ENCODE measurements at places on chromosomes 7 and 10.
A peak's percentile ranks its signal among the peaks of the same experiment; 100 is the strongest.

DNA sequence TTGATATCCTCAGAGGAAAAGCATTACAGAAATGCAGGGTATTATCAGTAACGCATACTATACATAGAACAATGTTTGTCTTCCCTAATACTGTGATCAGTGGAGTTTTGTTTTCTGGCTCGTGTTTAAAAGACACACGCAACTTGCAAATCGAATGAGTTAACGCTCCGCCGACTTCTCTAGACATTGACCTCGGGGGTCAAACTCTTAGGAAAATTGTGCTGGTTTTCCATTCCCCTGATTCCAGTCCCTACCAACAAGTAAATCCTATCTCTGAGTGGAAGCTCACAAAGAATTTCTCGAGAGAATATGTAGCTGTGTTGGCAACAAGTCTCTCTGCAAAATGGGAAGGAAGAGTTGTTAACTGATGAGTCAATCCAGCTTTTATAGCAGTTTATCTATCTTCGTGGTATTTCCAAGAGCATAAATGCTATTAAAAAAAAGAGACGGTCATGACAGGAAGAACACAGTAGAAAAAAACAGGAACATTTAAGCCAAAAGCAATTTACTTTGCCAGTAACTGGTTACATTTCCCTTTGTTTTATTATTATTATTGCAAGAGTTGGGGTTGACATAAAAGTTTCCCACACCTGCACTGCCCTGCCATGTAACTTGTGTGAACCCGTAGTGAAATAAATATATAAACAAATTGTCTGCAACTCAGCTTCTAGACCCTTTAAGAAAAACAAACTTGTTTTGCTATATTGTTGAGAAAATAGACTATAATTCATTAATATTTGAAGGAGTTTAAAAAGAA lies 144.4 kb downstream of the ARID5B start:
- DNase-seq, result no peak

- DNase-seq, result no peak
Observed at GRCh38 chr10:78684947-78685346, 383.8 kb upstream of the ZMIZ1 start.

- DNase-seq, result peak; percentile 56
Observed at GRCh38 chr7:2894118-2894940, 50.2 kb upstream of the GNA12 start.

DNA sequence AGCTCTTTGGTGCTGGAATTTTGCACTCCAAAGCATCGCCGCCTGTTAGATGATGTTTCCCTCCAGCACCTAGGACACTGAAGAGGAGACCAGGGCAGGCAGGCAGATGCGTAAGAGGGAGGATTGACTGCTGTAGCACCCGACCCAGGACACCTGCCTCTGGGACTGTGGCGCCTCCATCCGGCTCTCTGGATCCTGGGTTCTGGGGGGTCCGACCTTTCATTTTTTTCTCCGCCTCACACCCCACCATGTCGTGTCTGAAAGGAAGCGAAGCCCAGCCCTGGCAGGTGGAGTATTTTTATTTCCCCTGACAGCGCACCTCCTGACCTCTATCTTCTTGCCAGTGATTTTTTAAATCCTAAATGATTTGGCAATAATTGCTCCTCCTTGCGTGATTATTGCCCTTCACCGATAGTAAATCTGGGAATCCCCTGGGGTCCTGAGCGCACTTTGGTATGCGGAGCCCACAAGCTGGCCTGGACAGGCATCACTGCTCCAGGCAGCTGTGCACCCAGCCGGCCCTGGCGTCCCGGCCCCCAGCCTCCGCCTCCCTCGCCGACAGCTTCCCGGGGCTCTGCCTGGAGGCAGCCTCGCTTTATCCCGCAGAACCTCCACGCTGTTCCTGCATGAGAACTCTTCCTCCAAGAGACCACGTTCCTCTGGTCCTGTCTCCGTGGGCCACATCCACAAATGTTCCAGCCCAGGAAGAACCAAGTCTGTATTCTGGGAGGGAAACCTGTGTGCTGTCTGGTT lies 48.4 kb downstream of the LHPP start:
- no peak for DNase-seq

DNA sequence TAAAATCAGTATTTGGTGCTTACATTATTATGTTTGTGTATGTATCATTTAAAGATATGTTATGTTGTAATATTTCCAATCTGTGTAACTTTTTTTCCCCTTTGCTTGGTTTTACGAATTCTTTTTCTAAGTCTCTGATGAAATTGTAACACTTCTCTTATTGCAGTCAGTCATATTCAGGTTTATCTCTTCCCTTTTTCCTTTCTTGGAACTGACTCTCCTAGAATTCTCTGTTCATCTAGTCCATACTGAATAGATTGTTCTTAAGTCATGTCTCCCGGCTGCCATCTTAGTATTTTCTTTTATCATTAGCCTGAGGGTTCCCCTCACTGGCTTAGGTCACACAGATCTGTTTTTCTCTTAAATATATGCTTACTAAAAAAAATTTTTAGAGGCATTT lies 44.6 kb downstream of the PHTF2 start:
- DNase-seq, result no peak
